Activated T-cell treated with anti-CD3 and anti-CD28 coated beads, Interleukin-2, amount 50 U/mL, for 24 hours (primary cell): ENCODE measurements at places on chromosomes 5 and 9.

- no peak for DNase-seq
Observed at GRCh38 chr5:7823594-7823993, 27.3 kb downstream of the CFAP90 start.

DNA sequence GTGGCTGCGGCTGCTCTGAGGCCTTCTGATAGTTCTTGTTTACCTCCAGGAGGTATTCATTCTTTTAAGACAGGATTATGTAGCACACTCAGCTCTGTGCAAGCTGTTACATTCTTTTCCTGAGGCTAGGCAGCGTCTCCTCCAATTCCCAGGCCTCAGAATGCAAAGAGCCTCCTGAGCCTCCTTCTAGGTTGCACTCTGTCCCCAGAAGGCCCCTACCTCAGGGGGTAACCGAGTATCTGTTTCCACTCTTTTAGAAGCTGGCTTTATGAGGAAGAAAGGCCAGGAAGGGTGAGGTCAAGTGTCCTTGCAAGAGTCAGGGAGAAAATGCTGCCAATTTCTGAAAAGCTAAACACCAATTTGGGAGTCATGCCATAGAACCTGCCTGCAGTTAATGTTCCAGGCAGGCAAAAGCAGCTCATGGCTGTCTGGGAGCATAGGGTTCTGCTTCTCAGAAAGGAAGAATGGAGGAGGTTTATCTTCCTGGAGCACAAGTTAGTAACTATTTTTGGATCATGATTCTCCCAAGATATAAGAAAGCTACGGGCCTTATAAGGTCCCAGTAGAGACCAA is 178.9 kb downstream of the SEMA6A start:
- no peak for DNase-seq

DNA sequence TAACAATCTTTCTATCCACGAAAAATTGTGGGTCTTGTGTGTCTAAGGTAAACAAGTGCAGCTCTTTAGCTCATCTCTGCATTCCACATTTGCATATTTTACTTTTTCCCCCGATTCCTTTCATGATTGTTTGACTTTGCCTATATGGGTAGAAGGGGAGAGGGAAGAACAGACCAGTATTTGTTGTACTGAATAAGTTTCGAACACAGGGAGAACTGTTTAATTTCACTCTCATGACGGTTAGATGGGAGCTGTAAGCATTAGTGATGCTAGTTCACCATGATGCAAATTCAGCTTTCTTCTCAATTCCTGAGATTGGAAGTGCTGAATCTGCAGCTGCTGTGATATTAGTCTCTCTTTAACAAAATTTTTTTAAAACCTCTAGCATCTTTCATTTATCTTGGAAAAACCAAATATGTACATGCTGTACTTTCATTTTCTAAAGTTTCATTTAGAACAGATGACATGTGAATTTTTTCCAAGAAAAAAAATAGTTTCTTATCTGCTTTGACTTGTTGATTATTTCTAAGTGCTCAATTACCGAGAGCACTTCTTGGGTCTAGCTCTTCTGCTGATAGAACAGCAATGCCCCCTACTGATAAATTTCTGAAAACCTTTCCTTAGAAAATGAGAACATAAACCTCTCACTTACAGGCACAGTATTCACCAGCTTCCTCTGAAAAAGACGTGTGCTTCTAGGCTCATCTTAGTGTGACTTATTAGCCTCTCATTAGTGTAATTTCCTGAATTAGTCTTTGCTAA is 149.5 kb downstream of the BAAT start:
- DNase-seq = no peak

GRCh38 chr5:170603578-170604565 is 100.1 kb downstream of the KCNIP1 start:
- DNase-seq = peak; percentile 53

DNA sequence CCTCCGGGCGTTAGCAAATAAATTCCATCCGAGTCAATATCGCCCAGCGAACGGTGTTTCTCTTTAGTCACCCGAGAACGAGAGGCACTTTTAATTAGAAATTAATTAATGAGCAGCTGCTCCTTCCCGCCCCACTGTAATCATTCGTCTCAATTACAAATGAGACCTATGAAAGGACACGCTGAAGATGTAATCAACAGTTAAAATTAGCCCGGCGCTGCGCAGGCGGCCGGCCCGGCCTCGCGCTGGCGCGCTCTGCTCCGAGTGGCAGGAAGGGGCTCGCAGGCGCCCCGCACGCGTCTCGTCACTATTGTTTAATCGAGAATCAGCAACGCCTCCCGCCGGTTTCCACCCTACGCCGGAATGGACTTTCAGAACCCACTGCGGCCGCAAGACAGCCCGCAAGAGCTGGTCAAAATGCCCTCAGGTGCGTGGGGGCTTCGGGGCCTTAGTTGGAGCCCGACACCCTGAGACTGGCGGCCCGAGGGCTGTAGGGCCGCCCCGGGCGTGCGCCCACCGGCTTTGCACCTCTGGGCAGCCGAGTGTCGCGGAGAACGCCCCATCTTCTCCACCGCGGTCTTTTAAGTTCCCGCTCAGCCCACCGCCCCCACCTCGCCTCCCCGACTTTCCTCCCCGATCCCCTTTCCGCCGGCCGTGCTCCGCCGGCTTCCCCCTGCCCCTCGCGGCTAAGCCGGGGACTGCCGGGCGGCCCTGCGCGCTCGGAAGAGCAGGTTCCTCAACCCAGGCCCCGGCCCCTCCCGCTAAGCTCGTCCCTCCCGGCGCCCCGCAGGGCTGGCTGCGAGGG is 597 bp upstream of the IRX4 start:
- DNase-seq = peak; percentile 38

DNA sequence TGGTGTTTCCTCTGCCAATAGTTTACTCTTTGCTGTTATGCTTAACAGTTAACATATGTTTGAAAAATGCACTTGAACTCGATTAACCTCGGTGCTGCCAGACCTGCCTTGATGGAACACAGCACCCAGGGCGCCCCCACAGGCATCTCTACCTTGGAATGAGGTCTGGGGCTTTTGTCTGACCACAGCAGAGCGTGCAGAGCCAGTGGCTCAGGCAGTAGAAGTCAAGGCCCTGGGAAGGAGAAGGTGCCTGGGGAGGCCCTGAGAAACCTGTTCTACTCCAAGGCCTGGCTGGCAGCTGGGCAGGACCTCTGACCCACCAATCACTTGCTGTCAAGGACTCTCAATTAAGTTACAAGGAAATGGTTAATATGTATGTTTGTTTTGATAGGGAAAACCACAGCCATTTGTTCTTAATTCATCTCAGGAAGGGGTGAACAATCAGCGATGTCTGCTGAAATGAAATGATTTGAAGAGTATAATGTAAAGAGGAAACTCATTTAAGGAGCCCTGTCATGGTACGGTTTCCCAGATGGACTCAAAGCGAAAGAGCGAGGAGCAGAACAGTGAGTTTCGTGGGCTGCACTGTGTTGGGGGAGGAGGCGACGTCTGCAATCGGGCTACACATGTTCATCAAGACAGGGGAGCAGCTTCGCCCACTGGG is 21.9 kb downstream of the MACROH2A1 start:
- DNase-seq = peak; percentile 49

DNA sequence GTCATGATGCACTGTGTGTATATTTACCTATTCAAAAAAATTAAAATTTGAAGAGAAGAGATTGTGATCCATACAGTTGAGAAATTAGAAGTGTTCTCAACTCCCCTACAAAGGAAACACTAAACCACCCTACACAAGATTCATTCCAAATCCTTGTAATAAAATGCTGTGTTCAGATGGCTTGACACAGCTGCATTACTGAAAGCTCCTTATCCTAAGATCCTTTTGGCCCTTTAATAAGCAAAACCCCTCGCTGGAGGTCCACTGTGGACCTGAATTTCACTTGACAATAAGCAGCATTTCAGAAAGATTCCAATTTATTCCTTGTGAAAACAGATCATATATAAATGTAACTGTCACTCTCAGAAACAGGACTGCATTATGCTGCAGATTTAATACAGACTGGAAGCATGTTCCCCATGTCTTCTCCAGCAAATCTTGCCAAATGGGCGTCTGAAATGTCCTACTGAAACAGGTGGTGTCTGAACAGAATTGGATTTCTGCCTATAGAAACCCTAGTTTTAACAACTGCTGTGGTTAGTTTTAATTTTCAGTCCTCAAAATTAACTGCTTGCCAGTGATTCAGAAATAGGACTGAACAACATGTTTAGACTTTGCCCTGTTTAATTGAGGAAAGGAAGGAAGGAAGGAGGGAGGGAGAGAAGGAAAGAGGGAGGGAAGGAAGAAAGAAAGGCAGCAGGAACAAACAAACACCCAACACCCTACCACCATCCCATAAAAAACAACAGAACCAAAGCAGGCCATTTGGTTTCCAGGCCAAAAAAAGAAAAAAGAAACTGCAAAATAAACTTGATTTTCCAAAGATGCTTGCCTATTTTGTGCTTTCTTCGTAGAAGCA is 179.6 kb downstream of the MLLT3 start:
- DNase-seq = no peak

DNA sequence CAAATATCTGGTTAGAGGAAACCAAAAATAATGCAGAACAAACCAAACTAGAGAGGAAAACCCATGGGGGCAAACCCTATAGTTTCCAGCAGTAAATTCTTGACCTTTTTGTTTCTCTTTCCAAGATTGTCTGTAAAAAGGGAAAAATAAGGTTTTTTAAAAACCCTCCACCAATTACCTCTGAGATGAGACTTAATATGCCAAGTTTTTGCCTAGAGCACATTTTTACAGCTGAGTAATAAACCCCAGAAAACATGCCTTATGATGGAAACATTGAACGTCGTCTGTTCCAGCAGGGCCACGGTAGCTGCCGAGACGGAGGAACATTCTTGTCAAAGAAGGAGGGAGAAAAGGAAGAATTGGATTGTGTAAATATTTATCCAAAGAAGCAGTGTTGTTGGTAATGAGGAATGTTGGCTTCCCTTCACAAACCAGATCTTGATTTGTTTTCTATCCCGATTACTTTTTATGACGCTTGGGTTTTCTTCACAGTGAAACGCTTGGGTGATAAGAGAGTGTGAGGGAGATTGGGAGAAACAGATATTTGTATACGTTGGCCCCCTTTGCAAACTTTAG is 17.3 kb upstream of the MSX2 start:
- no peak for DNase-seq

GRCh38 chr5:141878186-141878710 is at the start of gene PCDH1:
TSS of gene PCDH1 (minus strand) at chr5:141878410. CDS start at chr5:141878262, 148 bp downstream.
- DNase-seq = peak; percentile 54

DNA sequence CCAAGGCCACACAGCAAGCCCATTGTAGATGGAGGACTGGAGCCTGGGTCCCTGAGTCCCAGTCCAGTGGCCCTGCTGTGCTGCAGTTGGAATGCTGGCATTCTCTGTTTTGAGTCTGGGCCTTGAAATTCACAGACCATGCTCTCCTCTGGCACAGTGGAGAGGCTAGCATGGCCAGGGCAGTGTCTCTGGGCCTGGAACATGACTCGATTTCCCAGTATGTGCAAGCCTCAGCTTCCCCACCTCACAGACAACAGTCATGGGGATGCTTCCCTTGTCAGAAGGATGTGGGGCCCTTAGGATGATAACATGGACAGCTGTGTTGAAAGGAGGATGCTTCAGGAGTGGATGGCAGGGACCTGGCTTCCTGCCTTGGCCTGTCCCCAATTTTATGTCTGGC is 91.2 kb downstream of the AMBP start:
- DNase-seq = no peak

GRCh38 chr5:172380987-172381643 is 73.2 kb downstream of the SH3PXD2B start:
- no peak for DNase-seq

GRCh38 chr5:114830114-114830513 is 339.6 kb downstream of the TRIM36 start:
- no peak for DNase-seq

DNA sequence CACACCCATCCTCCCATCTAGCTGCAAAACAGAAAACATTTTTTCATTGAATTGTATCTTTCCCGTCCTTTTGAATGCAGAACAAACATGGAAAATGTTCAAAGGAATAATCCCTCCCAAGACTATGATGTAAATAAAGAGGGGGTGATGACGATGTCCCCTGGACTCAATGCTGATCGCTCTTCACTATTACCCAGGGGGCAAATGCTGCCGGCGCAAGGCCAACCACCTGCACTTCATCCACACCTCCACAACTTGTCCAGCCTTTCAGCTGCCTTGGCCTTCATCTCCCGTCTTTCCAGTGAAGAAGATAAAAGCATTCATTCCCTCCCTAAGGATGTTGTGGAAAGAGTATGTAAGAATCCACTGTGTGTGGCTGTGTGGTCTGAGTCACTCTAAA is 240.3 kb downstream of the AGTPBP1 start:
- DNase-seq = no peak

DNA sequence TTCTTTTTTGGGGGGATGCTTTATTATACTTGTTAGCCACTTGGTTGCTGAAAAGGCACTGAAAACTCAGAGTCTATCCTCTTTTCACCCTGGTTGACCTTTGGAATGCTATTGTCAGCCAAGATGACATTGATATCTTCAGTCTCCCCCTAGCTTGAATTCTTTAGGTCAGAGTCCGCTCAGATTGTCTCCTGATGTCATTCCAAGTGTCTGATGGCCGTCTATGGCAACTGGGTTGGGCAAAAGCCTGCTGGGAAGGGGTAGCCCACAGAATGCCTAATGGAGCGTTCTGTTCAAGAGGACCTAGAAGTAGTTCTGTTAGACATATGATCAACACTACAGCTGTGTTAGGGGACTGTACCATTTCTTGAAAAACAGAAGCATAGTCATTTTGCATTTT is 9.7 kb upstream of the MEF2C start:
- no peak for DNase-seq

DNA sequence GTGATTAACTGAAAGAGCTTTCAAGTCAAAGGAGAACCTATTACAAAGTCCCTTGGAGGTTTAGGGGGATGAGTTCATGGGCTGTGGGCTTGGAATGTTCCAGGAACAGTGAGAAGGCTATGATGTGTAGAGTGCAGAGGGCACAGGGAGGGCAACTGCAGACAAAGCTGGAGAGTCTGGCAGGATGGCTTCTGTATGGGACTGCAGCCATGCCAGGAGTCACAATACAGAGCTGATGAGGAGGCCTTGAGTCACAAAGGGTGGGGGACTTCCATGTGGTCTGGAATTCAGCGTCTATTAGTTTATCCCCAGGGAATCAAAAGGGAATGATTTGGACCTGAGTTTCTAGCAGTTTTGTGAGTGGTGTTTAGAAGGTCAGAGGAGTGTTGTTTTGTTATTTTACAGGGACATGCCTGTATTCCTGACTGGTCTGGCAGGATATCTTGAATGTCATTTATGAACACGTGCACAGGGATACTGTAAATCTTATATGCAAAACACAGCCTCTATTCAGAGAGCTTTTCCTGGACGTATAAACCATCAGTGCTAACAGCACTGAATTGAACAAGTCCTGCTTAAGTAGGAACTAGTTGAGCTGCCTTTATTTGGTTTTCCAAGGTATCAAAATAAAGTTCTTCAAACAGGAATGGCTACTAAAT is 14.3 kb upstream of the TEK start:
- DNase-seq = no peak

GRCh38 chr5:68315679-68316271 is 100.2 kb downstream of the PIK3R1 start:
- DNase-seq = peak; percentile 55

DNA sequence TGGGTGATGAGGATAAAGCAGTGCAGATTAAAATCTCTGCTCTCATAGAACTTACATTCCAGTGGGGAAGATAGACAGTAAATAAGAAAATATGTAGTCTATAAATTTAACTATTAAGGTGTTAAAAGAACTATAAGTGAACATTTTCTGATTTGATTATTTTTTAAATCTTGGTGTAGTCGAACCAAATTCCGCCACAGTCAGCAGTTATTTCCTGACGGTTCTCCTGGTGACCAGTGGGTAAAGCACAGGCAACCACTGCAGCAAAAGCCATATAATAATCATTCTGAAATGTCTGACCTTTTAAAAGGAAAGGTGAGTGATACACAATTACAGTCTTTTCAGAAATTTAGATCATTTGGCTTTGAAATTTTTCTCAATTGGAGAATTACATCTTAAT is 27.2 kb downstream of the DCP2 start:
- no peak for DNase-seq

- no peak for DNase-seq
Observed at GRCh38 chr5:87278590-87279100, 11.0 kb downstream of the RASA1 start.
